HFFc6 (cell line): ENCODE measurements at places on chromosomes 3 and 15. TPM values are rescaled to one million over a fixed set of nuclear protein-coding genes. Genes with fewer than 3 reads are reported as not detected.

GRCh38 chr3:127368186-127369032 lies 80.6 kb upstream of the PRR20G start:
- DNase-seq = no peak

DNA sequence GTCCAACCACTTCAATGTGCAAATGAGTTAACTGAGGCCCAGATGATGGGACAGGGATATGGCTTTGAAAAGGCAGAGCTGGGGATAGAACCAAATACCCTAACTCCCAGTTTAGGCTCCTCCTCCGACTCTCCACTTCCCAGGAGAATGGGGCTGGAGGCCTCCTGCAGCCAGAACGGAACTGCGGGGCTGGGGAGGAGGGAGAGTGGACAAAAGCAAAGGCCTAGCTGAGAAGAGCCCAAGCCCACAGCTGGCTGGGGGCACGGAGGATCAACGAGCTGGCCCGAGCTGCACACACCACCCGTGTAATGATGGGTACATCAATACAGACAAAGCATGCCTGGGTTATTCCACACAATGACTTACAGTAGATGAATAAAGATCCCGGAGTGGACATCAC lies 74.8 kb downstream of the NUP210 start:
- no peak for DNase-seq

CCDC54 gene
- not detected in 3 replicates for total RNA-seq

CA12 gene
- 8.2 to 14.8 TPM (median 8.8 TPM) in 3 replicates for total RNA-seq
